ENCODE measurements at places on chromosomes 7 and 10. TPM values are rescaled to one million over a fixed set of nuclear protein-coding genes. Genes with fewer than 3 reads are reported as not detected.

The KCNIP2 gene
- total RNA-seq = 0.77 TPM

The DNAJC12 gene
- total RNA-seq = 1.8 TPM

The MYH16 gene
- total RNA-seq = not detected

The WDR86 gene
- 1.0 TPM for total RNA-seq

The NAT16 gene
- total RNA-seq = not detected

The TMEM213 gene
- not detected for total RNA-seq

The MINDY3 gene
- 30.8 TPM for total RNA-seq

The GIMAP1 gene
- total RNA-seq = under 0.01 TPM

The SPDYE8 gene
- total RNA-seq = not detected

GRCh38 chr7:158300427-158300826, 287.2 kb downstream of the PTPRN2 start:
- no peak for DNase-seq

DNA sequence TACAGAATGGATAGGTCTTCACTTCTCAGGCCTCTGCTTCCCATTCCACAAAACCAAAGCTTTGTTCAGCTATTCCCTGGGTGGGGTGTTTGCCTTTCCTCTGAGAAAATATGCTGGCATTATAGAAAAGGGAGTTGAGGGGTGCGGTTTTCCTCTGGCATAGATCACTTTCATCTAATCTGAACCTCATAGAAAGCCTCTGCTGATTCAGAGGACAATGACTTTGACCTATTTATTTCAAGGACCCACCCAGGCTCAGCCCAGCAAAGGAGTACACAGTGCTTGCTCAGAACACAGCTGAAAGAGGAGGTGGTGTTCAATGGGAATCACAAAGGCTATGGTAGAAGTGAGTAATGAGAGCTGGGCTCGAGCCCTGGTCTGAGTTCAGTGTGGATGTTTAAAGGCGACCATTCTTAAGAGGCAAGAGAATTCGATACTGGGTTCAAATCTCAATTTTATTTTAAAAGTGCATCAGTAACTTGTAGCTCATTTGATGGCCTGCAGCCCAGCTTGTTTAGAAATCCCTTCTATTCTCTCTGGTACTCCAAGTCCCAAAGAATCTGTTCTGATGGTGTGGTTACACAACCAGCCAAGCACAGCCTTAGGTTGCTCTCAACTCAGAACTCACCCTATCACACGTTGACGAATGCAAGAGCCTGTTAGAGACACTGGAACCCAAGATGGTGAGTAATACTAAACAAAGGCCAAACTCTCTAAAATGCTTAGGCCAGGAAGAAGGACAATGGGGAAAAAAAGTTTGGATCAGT, 1012.8 kb downstream of the LRMDA start:
- peak; percentile 70 for DNase-seq

- no peak for DNase-seq
These were observed 317.2 kb downstream of the PHF14 start for GRCh38 chr7:11290863-11291262.

- no peak for DNase-seq
These were observed 70.8 kb upstream of the ZMIZ1 start for GRCh38 chr10:78997635-78998618.

DNA sequence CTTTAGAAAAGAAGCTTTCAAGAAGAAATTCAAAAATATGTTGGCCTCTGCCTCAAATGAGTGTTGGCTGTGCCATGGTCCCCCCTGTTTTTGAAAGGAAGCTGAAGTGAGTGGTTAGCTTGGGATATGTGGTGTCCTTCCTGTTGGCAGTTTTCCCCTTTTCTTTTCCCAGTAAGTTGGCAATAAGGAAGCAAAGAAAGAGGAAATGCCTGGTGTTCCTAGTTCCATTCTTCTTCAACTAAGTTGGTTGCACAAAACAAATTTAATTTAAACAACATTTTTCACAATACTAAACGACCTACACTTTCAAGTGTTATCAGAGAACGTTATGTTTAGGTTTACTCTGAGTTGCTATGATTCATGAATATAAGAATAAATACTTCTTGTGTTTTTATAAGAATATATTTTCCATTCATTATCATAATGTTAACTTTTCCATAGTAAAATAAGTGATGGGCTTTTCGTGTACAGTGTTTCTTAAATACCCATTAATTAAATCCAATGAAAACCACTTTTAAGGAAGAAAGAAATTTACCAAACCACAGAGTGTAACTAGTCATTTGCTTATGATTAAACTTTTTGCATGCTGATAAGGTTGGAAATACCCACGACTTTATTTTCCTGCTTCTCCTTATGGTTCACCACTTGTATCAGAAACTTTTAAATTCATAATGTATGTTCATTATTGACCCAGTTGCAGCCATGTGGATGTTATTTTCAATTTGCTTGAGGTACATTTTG, 7.7 kb downstream of the HDAC9 start:
- DNase-seq = peak; percentile 50

DNA sequence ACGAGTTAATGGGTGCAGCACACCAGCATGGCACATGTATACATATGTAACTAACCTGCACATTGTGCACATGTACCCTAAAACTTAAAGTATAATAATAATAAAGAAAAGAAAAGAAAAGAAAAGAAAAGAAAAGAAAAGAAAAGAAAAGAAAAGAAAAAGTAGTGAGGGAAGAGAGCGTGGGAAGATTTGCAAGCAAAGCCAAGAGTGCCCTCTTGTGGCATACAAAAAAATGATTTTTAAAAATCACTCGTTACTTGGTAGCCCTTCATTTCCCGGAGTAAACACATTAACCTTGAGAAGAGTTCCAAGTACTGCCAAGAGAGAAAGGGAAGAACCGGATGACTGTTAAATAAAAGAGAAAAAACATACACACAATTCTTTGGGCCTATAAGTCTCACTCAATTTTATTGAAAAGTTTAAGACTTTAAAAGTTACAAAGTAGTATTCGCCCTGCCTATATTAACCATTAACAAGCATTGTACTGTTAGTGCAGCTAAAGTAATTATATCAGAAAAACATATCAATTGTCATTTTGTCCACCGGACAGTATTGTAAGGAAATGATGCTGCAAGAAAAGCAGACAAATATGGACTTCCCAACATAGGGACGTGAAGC, 6.2 kb upstream of the CH25H start:
- DNase-seq = peak; percentile 44

DNA sequence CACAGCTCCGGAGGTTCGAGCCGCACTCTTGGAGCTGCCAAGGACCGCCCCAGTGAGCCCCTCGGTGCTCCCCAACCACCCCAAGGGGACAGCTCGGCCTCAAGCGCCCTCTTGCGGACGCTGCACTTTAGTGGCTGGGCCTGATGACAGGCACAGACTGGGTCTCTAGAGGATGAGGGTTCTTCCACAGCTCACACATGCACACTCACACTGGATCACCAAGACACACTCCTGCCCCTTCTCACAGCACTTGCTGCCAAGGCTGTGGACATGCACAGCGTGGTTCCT, 2.1 kb downstream of the RET start:
- no peak for DNase-seq

- no peak for DNase-seq
These were observed 16.2 kb upstream of the AGK start for GRCh38 chr7:141534757-141535737.

GRCh38 chr7:4861673-4862072, at the start of gene PAPOLB:
Gene PAPOLB, minus strand, starts transcription at chr7:4862030. Its CDS starts 220 bp downstream, at chr7:4861810.
- DNase-seq = no peak

DNA sequence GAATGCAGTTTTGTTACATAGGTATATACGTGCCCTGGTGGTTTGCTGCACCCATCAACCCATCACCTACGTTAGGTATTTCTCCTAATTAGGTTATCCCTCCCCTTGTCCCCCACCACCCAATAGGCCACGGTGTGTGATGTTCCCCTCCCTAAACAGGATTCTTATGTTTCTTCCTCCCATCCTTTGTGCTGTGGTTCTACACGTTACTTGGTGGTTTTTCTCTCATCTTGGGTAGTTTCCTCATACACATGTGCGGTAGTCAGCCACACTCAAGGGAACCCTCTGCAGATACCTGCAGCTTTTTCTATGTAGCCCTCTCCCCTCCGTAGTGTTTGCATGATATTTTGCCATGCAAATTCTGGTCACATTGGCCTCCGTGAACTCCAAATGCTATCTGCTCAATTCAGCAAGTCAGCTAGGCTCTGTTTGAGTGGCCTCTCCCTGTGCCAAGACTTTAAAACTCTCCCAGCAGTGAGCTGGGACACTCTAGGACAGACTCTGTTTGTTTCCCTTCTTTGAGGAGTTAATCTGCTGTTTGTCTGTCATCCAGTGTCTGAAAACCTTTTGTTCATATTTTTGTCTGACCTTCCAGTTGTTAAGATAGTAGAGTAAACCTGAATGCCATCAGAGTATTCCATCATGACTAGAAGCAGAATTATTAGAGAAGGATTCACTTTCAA, 41.0 kb downstream of the RABGEF1 start:
- no peak for DNase-seq

DNA sequence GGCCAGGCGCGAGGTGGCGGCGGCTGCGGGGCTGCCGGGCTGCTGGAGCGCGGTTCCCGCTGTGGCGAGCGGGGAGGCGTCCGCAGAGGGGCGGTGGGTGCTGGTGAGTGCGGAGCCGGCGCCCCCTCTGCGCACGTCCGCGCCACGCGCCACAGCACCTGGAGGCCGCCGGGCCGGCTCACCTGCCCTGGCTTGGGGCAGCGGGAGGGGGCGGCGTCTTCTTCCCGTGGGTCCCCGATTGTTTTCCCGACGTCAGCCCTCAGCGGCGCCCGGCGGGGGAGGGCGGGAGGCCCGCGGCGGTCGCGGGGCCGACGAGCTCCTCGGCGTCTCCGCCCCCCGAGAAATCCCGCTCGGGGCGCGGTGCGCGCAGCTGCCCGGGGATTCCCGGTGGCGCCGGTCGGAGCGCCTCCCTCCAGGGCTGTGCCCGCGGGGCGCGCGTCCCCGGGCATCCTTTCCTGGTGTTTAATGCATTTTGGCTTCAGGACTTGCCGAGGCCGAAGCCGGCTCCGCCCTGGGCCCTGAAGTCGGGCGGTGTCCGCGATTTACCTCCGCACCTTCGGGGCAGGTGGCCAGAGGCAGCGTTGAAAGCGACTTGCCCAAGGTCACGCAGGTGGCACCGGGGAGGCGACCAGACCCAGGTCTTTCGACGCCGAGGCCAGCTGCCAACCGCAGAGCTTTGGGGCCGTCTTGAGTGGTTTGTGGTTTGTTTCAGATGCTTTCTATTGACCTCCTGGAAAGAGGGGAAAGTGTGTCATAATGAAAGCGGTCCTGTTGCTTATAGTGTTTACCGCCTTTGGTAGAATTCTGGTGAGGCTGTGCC, 561 bp downstream of the PLEKHA1 start:
- DNase-seq = peak; percentile 69

- no peak for DNase-seq
These were observed 652 bp downstream of the OR2A12 start for GRCh38 chr7:144086730-144087129.

- no peak for DNase-seq
These were observed 42.1 kb downstream of the PPP1R9A start for GRCh38 chr7:94949532-94949931.

GRCh38 chr7:33425395-33425794, 296.0 kb downstream of the BBS9 start:
- no peak for DNase-seq

- DNase-seq = no peak
These were observed 175.6 kb downstream of the ELFN1 start for GRCh38 chr7:1845536-1846311.

GRCh38 chr10:27297844-27298521, 57.4 kb upstream of the ACBD5 start:
- DNase-seq = no peak

DNA sequence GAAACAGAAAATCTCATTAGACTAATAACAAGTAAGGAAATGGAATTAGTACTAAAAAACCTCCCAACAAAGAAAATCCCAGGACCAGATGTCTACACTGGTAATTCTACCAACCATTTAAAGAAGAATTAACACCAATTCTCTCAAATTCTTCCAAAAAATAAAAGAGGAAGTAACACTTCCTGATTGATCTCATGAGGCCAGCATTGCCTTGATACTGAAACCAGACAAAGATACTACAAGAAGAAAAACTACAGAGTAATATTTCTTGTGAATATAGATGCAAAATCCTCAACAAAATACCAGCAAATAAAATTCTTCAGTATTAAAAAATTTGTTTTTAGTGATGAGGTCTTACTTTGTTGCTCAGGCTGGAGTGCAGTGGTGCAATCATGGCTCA, 21.3 kb downstream of the GCK start:
- no peak for DNase-seq

- DNase-seq = no peak
These were observed 134.9 kb downstream of the CAMK1D start for GRCh38 chr10:12484002-12484918.

DNA sequence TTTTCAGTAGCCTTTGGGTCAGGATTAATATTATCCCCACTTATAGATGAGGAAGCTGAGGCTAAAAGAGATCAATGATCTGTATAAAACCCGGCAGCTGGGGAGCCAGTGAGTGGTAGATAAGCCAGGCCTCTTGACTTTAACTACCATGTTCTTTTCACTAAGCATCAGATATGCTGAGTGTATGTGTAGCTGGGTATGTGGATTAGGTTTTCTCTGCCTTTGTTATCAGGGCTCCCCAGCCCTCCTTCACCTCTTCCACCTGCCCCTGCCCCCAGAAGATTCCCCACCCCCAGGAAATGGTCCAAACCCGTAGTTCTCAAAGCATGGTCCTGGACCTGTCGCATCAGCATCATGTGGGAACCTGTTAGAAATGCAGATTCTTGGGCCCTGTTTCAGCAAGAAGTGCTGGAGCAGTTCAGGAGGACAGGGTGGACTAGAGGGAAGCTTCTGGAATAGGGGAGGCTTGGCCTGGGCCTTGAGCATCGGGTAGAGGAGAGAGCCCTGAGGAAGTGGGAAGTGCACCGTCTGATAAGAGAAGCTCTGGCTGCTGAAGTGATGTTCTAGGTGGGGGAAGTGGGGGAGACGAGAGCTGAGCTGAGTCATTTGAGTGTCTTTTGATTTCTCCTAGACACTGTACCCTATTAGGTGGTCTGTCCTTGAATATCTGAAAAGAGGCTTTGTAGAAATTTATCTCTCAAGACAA, 101.3 kb downstream of the HIF1AN start:
- no peak for DNase-seq

- DNase-seq = peak; percentile 86
These were observed 114.8 kb upstream of the ARID5B start for GRCh38 chr10:61786728-61787127.

- no peak for DNase-seq
These were observed 224.1 kb downstream of the CCSER2 start for GRCh38 chr10:84552478-84552877.

- DNase-seq = no peak
These were observed 4.9 kb upstream of the ZNF679 start for GRCh38 chr7:64223366-64223765.

DNA sequence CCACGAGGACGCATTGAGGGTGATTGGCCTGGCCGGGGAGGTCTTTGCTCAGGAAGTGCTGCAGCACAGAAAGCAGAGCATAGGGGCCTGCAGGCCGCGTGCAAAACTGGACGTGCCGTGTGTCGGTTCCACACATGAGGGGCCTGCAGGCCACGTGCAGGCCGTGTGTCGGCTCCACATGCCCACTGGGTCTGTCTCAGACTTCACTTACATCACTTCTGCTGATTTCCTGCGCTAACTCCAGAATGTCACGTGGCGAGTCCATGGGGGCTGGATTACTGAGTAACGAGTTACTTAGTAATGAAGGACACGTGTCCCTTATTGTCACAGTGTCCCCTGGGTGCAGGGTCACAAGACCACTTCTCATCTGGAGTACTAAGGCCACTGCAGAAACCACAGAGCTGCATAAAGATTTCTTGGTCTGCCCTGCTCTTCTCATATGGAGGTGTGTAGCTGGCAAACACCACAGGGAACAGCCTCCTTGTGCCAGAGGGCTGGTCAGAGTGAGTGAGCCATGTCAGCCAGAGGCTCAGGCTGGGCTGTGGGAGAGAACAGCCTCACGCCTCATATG, 60.8 kb downstream of the GDI2 start:
- DNase-seq = no peak

Measured in fibroblast of lung (primary cell).